GM20000 (cell line): ENCODE measurements at places on chromosomes 13 and 19.
A peak's percentile ranks its signal among the peaks of the same experiment; 100 is the strongest.

- no peak for DNase-seq
These were observed 41.9 kb upstream of the PSG2 start for GRCh38 chr19:43124360-43124759.

GRCh38 chr13:51618626-51619025, 34.4 kb downstream of the WDFY2 start:
- no peak for DNase-seq

GRCh38 chr19:42193706-42194105, 23.8 kb downstream of the DEDD2 start:
- no peak for DNase-seq

DNA sequence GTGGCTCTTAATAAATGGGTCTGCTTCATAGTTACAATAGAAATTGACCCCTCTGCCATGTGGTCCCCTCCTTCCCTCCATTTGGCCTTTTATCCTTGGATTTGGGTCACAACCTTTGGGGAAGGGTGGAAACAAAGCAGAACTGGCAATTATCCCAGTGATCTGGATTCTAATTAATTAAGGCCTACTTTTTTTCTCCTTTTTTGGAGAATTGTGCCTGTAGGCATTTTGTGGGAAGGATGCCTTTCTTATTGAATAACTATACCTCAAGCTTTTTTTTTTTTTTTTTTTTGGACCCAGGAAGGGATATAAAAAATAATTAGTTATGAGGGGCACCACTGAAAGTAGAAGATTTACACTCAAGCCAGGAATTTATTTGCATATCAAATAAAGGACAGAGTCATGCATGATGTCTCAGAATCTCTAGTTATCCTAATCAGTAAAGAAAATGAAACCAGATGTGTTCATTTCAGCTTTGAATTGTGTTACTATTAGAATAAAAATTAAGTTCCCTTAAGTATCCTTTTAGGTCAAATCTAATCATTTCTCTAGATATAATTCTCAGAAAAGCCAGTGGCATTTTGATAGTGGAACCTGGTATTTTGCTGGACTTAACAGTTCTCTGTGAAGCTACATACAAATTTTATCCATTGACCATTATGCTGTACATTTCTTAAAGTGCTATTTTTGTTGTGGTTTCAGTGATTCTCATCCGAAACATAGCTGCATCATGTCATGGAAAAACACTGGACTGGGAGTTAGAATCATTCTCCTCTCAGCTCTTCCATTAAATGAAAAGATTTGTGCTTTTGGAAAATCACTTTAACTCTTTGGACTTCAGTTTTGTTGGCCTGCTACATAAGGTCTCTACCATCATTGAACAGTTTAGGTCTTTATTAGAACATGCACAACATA, 129.3 kb downstream of the KCNRG start:
- DNase-seq, result no peak

GRCh38 chr13:65943708-65944107, 1286.4 kb downstream of the PCDH9 start:
- no peak for DNase-seq

DNA sequence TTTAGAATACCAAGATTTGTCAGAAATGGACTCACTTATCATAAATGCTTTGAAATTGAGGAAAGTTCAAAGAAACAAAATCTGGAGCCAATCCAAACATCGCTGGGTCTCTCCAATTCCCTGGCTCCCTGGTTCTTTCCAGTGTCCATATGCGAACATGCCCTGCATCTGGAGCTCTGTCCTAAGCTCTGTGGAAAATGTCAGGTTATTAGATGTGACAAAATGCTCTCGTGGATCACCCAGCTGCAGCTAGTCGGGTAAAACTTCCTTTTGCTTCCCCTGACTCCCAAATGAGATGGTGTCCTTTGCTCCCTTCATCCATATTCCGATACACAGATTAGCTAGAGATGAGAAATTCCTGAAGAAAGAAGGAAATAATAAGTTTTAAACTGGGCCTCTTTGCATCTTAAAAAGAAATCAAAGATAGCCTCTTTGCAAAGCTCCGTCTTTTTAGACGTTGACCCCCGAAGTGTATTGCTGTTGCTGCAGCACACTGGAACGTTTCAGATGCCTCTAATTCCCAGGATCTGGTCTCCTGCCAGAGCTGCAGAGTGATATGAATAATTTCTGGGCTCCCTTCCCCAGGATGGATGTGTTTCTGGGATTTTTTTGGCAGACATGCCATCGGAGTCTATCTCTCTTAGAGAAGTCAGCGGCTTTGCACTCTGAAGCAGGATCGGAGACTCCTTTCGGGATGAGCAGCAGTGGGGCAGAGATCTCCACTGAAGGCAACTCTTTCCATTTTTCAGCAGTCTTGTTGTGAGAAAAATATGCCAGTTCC, 102.9 kb downstream of the TEX26 start:
- no peak for DNase-seq

- no peak for DNase-seq
These were observed 74.9 kb downstream of the SOX1 start for GRCh38 chr13:112141643-112142400.

DNA sequence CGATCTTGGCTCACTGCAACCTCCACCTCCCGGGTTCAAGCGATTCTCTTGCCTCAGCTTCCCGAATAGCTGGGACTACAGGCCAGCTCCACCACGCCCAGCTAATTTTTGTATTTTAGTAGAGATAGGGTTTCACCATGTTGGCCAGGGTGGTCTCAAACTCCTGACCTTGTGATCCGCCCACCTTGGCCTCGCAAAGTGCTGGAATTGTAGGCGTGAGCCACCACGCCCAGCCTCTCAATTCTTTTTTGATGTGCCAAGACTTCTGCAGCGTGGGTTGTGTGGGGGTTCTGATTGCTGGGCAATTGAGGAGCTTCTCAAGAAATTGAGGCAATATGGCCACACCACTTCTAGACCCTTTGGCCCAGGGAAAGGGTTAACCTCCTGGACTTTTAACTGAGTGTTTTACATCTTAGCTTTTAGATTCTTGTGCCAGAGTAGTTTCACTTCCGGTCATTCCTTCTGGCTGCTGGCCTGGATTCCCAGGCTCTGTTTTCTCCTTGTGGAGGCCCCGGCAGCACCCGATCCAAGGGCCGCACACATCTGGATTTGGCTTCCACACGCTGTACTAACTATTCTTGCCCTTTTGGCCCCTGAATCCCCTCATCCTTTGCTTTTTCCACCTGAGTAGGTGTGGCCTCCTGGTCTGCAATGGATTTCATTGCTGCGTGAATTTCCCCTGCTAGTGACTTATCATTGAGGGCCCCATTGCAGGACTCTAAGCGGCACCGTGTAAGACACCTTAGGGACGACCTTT, 14.7 kb downstream of the SMARCA4 start:
- no peak for DNase-seq

DNA sequence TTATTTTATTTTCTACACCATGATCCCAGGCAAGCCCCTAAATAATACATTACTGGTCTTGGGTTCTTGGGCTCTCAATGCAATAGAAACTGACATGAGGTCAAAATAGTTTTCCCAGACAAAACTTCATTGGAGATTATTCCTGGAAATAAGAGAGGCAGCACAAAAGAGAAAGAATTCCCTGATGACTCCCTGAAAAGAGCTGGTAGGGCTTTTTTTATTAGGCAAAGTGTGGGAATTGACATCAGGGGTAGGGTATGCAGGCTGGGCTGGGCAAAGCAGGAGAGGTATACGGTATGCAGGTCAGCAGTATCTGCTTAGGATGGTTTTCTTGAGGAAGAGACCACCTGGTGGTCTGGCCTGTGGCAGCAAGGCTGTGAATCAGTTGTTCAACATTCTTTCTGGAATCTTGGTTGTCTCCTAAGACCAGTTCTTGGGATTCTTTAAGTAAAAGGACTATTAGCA, 9.3 kb upstream of the IGFL3 start:
- DNase-seq, result no peak

DNA sequence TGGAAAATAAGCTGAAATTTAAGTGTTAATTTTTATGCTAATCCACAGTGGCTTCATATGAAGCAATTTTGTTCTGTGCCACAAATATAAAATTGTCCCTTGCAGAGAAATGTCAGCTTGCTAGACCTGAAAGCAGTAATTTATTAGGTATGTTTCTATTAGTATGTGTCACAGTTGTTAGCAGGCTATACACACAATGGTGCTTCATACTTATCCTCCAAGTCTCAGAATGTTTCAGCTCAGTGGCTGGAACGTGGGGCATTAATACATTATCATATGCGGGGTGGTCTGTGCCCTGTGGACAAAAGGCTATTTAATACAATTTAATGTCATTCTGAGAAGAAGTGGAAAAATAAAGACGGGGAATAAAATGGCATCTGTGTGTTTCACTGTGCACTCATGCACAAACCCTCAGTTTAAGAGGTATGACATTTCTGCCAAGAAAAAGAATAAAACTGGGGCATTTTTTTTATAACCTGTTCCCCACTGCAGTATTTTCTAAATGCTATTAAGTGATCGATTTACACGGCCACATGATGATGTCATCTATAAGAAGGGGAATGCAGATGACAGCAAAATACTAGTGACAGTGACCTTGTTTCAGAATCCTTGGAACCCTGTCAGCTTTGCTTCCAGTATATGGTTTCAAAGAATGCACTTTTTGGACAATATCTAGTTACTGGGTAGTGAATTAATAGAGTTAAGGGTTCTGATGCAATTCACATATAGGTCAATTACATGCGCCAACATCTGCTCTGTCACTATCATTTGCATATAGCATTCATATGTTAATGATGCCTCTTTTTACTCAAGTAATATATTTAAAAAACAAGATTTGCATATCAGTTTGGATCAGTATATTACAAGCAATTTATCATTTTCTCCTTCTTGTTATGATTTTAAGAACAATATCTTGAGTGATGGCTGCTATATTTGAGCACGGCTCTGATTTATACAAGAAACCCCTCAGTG, 21.2 kb upstream of the ZNF536 start:
- DNase-seq, result no peak

DNA sequence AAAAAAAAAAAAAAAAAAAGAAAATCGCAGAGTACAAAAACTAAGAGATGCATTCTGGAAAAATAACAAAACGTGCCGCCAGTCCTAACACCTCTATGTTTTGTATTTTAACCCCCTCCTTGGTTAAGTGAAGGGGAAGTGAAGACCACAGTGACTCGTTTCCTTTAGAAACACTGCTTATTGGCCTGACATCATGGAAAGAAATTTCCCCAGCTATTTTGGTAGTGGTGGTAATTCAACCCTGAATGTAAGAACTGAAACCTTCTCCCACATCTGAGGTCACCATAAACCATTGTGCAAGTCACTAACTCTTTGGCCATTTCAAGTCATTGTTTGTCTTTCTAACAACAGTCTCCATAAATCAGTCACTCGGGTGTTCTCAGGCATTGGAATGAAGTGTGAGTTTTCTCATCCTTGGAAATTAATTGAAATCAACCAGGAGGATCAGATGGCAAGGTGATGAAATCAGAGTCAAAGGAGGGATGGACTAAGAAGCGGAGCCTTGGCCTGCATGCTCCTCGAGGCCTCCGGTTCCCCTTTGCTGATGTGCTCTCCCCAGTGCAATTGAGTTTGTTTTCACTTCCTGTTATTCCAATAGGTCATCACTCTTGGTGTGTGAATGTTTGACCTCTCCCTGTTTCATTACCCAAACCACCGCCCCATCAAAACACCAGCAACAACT, 443.9 kb downstream of the FGF9 start:
- DNase-seq, result peak; percentile 83

DNA sequence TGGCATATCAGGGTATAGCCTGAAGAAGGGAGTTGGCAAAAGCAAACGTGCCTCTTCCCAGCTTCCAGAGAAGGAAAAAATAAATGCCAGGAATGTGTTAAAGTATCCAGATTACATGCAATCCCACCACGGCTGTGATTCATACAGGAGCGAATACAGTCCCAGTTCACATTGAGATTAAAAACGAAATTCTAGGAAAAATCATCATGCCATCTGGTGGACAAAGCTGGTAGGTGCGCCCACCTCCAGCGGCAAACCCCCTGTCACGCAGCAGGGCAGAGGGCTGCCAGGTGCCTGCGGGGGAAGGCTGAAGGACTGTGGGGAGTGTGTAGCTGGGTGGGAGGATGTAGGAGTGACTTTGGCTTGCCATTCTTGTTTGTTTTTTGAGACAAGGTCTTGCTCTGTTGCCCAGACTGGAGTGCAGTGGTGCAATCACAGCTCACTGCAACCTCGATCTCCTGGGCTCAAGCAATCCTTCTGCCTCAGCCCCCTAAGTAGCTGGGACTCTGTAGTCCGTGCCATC, 6.4 kb upstream of the DMWD start:
- DNase-seq, result peak; percentile 78

DNA sequence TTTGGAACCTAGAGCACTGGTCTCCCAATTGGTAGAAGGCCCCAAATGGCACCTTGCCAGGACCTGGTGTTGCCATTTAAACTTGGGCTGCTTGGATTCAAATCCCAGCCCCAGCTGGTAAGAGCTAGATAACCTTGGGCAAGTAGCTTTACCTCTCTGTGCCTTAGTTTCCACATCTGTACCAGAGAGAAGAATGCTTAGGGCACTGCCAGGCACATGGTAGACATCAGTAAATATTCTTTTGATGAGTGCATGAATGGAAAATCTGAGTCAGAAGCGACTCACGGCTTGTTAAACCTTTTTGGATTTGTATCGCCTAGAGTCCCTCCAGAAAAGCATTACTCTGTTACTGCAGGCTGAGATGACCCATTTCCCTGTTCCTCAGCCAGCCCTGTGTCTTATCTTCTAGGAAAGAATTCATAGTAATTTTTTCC, 90.9 kb downstream of the SIPA1L3 start:
- no peak for DNase-seq

DNA sequence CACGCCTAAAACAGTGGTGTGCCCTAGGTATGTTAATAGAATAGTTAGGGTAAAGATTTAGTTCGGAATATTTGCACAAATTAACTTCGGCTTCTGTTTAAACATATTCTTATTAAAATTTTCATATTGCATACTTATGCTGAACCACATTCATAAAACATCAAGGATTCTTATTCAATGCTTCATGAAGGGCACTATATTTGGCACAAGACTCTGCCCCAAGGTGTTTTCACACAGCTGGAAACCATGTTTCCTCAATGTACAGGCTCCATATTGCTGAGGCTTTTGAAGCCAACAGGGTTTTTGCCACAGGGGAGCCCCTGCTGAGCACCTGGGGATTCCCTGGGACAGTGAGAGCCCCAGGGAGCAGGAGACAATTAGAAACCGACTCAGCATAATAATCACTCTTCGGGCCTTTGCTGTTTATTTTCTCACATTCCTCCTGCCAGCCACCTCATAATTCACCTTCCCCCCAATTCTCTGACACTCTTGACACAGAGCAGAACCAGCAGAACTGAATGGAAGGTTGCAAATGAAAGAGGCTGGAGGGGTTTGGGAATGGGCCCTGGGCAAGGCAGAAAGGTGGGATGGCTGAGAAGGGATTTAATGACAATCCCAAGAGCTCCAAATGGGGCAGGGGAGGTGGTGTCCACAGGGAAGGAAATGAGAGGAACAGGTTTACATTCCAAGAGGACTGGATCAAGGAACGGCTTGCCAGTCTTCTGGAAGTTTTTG, 72.3 kb upstream of the POMP start:
- no peak for DNase-seq

DNA sequence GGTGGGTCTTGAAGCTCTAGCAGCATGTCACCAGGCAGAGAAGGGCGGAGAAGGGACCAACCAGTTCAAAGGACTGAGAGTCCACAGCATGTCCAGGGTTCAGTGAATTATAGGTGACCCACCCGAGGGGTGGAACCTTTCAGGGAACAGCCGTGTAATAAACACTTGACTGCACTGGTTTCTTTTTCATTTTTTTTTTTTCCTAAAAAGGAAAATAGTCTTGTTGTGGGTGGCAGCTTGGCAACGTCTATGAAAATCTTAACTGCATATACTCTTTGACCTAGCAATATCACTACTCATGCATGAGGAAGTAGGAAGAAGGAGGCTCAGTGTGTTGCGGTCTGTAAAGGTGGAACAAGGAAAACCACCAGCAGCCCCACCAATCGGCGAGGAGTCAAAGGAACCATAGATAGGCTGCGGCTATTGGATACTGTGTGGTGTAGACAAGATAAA, 13.0 kb upstream of the MYH14 start:
- no peak for DNase-seq
